ENCODE measurements at places on chromosomes 6 and 20.

DNA sequence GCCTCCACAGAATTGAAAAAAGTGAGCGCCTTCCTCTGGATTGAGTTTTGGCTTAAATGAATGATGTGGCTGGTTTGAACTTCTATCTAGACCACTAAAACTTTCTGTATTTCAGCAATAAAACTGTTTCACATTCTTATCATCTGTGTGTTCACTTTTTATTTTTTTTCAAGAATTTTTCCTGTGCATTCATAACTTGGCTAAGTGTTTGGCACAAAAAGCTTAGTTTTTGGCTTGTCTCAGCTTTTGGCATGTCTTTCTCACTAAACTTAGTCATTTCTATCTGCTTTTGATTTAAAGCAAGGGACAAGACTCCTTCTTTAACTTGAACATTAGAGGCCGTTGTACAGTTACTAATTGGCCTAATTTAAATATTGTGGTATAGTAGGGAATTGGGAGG lies 1015.1 kb downstream of the EPHA7 start:
- no peak for DNase-seq

DNA sequence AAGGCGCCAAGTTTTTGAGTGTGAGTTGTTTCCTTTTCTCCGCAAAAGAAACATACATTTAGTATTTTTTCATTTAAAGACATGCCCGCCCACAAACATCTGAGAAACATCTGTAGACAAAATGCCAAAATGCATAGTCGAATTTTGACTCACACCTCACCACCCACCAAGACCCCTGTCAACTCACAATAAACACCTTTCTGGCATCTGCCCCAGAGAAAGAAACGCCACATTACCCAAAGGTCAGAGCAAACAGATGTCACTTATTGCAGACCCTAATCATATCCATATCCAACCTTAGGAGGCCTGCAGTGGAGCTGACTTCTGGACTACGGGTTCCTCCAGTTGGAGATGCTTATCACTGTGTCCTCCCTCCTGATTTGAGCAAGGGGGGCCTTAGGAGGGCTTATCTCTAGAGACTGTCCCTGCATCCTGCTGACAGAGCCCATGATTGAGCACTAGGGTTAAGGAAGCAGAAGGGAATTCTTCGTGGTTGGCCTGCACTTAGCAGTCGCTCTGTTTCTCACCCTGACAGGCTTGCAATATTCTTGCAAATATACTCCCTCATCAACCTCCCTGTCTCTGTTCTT lies 90.5 kb upstream of the TBX18 start:
- DNase-seq, result no peak

- DNase-seq, result no peak
Measured at GRCh38 chr6:28634761-28635546, 109.3 kb downstream of the GPX5 start.

DNA sequence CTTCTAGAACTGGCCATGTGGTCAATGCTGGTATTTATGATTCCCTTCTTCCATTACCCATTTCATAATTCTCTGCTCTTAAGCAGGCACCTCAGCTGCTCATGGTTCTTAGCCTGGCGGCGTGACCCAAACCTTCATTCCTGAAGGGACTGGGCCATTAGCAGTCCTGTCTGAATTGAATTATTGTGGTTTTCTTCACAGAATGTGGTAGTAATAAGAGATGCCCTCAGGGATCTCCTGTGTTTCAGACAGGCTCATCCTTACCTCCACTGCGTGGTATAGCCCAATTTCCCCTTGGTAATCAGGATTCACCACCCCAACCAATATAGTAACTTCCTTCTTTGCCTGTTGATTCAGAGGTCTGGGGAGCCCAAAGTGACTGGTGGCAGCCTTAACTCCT lies 37.6 kb downstream of the PKIB start:
- no peak for DNase-seq

DNA sequence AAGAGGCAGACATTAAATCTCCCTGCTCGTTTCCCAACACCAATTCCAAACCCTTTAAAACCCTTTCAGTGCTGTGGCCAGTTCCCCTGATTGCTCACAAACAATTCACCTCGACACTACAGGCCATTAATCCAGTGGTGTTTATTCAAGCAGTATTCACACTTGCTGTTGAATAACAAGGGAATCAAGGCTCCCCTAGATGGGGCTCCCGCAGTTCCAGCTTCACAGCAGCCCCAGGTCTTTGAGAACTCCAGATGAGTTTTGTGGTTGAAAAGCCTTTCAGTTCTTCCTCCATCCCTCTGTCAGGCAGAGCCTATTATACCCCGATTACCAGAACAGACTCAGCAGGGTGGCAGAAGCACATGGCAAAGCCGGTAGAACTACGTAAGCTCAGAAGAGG lies 36.2 kb downstream of the JAG1 start:
- no peak for DNase-seq

DNA sequence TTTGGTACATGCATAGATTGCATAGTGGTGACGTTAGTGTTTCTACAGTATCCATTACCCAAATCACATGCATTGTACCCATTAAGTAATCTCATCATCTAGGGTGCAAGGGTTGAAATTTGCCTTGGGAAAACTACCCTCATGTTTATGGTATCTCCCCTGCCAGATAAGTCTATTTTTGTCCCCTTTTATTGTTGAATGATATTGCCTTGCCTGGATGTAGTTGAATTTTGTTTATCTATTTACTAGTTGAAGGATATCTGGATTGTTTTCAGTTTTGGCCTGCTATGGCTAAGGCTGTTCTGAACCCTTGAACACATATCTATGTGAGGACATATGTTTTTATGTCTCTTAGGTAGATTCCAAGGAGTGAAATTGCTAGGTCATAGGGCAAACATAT lies 13.4 kb downstream of the HLA-DRB1 start:
- DNase-seq, result no peak

GRCh38 chr6:85468326-85468725 lies 18.4 kb downstream of the NT5E start:
- DNase-seq, result no peak

DNA sequence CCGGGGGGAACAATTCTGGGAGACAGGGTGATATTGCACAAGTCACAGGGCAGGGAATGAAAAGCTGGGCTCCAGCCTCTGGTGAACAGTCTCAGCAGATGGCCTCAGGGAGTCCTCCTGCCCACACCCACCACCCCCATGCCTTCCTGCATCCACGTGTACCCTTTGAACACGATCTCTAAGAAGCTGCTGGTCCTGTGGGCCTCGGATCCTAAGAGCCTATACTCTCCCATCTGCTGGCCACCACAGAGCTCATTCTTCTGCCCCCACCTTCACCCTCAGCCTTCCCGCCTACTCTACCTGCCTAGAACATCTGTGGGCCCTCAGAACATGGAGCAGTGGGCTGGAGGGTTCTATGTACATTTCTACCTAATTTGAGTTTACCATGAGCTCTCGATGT lies 60.3 kb downstream of the TRERF1 start:
- no peak for DNase-seq

- DNase-seq, result no peak
Measured at GRCh38 chr6:125746731-125747588, 2.5 kb upstream of the HEY2 start.

GRCh38 chr20:61445741-61446140 lies 193.7 kb downstream of the CDH4 start:
- DNase-seq, result no peak

GRCh38 chr6:152697634-152698033 lies at the start of gene MYCT1:
MYCT1 (plus strand) TSS chr6:152697897; CDS start chr6:152697903, 6 bp downstream.
- DNase-seq, result no peak
